ENCODE measurements at places on chromosomes 5 and 9.

- no peak for DNase-seq
Observed at GRCh38 chr5:154380263-154380662, 65.5 kb upstream of the SAP30L start.

DNA sequence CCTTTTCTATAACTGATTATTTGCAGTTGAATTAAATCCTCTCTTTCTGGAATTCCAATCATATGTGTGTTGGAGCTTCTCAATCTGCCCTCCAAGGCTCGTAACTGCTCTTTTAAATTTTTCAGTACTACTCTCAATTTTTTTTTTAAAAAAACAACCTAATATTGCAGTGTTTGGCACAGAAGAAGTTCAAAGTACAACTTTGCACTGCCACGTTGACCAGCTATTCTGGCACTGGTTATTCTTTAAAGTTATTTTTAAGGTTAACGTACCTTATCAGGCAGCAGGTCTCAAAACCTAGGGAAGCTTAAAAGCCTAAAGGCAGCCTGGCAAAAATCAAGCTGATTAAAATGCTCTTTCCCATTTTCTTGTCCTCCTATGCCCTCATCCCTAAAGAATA is 120.5 kb downstream of the GHR start:
- DNase-seq: no peak

- DNase-seq: no peak
Observed at GRCh38 chr5:103291606-103292005, 33.0 kb downstream of the MACIR start.

DNA sequence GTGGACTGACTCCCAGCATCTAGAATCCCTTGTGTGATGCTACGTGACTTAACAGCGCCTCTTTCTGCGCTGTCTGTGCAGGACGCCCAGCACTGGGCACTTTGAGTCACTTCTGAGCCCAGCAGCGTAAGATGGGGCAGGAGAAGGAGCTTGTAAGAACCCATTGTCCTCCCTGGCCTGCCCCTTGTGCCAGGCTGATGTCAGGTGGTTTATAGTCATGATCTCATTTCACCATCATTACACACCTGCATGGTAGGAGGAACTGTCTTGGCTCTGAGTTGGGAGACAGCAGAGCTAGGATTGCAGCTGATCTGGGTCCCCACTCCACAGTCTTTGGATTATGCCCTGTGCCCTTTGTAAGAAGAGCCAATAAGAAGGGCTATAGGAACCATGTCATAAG is 12.2 kb downstream of the ERGIC1 start:
- DNase-seq: no peak

GRCh38 chr5:8097146-8097545 is 228.2 kb downstream of the MTRR start:
- DNase-seq: no peak

- DNase-seq: no peak
Observed at GRCh38 chr5:81213070-81213469, 20.1 kb upstream of the CKMT2 start.

- peak; percentile 86 for DNase-seq
Observed at GRCh38 chr9:23821375-23822181, 4.5 kb downstream of the ELAVL2 start.

GRCh38 chr9:114426046-114426948 is 38.5 kb upstream of the AKNA start:
- no peak for DNase-seq

GRCh38 chr9:117744856-117745389 is 40.7 kb downstream of the TLR4 start:
- DNase-seq: peak; percentile 77

DNA sequence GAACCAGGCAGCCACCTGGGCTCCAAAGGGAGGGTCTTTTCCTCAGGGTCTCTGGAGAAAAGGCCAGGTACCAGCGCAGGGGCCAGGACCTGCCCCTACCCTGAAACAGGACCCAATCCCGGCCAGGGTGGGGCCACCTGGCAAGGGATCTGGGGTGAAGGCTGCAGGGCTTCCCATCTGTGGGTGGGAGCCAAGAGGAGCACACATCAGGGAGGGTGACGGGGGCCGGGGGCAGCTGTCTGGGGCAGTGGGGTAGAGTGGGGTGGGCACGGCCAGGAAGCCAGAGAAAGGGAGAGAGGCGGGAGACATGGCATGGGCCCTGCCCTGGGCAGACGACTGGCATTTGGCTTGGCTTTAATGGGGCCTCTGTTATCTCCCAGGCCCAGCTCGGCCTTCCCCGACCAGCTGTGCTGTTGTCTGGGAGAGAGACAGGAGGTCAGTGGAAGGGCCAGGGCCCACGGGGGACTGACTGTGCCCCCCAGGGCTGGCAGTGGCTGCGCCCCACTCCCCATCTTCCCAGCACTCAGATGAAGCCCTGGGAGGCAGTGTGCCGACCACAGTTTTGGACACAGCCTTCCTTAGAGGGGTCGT is 57.2 kb upstream of the RNF130 start:
- DNase-seq: no peak

GRCh38 chr5:109701792-109702191 is 12.1 kb downstream of the MAN2A1 start:
- no peak for DNase-seq

DNA sequence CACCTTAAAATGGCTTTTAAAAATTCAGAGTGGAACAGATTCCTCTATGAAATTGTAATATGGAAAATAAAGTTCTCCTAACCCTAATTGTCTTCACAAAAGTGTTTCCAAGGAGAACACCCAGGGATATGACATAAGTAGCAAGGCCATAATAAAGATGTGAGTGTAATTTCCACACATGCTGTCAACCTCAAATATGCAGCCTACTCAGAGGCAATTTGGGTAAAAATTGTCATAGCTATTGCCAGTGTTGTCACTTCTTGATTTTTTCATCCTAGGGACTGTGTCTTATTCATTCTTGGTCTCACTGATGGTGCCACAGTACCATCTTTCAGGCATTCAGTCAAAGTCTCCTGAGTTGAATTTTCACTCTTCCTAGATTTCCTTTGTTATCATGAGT is 100.3 kb downstream of the PPP2R2B start:
- no peak for DNase-seq

GRCh38 chr9:126106404-126106803 is 220.2 kb upstream of the MVB12B start:
- no peak for DNase-seq

DNA sequence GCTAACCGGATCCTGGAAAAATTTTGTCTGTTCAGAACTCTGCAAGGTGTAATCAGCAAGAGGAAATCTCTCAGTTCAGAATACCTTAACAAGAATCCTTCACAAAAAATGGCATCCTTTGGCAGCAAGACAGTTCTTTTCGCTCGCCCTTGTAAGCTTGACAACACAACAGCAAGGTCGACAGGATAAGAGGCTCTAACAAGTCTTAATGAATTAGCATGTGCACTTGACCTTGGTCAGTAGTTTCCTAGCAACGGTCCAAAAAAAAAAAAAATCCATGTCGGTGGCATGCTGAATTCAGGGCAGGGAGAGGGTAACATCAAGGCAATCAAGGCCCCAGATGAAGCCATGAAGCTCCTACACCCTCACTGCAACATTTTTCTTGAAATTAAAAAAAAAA is 172.8 kb downstream of the APBA1 start:
- peak; percentile 81 for DNase-seq

GRCh38 chr5:76980518-76981144 is 27.8 kb downstream of the CRHBP start:
- no peak for DNase-seq

DNA sequence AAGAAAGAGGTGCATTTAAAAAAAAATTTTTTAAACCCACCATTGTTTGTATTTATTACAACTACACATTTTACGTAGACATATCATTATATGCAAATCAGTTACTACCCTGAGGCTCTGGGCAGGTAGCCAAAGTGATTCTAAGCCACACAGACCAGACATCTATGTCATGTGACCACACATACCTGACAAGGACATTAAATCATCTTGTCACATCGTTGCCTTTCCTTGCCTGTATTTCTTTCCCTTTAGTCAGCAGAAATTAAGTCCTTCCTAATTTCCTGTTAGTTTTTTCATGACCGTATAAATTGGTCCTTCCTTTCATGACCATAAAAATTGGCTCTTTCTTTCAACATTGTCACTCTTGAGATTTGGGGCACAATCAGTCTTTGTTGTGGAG is 134.2 kb upstream of the MARCHF11 start:
- DNase-seq: no peak

DNA sequence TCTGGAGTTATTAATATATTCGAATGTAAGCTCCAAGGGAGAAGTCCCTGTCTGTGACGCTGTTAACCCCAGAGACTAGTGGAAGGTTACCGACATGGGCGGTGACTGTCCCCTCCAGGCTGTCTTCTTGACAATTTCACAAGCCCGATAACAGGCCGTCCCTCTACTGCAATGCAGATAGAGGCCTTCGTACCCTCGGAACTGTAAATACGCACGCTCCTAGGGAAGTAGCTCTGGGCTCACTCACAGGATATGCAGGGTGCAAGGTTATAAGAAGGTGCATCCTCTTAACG is 680 bp upstream of the RFK start:
- no peak for DNase-seq

DNA sequence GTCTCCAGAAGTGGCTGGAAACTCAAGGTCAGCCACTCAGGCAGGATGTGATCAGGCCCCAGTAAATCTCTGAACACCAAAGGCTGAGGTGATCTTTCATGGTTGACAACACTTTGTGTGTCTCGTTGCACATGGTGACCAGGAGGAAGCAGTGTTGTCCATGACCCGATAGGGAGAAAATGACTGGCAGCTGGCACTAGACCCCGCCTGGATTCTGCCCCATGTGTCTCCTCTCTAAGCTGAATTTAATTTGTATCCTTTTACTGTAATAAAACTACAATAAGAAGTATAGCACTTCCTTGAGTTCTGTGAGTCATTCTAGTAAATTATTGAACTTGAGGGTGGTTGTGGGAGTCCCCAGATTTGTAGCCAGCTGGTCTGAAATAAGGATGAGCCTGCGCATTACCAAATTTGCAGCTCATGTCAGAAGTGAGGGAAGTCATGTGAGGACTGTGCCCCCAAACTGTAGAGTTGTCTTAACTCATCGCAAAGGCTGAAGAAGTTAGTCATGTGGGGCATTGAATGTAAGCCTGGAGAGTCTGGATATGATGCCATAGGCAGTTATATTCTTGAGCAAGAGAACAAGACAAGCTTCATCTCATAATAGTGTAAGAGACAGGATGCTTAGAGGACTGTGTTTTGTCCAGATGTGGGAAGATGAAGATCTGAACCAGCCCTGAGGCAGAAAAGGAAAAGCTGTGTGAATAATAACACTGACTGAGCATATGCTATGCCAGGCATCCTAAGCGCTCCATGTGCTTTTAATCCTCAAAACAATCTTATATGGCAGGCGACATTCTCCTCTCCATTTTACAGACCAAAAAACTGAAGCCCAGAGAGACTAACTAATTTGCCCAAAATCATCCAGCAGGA is 55.9 kb downstream of the TMEM215 start:
- DNase-seq: no peak

- DNase-seq: peak; percentile 90
Observed at GRCh38 chr9:110579034-110579861, at the start of gene SVEP1. Gene SVEP1 (minus strand): TSS chr9:110579741. CDS start chr9:110579543, 198 bp downstream.

GRCh38 chr5:72651109-72651508 is 143.9 kb upstream of the ZNF366 start:
- DNase-seq: no peak

- no peak for DNase-seq
Observed at GRCh38 chr5:143428155-143428554, 24.7 kb upstream of the NR3C1 start.

GRCh38 chr5:92769978-92770377 is 811.0 kb downstream of the NR2F1-AS1 start:
- DNase-seq: no peak

- DNase-seq: no peak
Observed at GRCh38 chr9:81035171-81035570, 654.2 kb downstream of the TLE1 start.

DNA sequence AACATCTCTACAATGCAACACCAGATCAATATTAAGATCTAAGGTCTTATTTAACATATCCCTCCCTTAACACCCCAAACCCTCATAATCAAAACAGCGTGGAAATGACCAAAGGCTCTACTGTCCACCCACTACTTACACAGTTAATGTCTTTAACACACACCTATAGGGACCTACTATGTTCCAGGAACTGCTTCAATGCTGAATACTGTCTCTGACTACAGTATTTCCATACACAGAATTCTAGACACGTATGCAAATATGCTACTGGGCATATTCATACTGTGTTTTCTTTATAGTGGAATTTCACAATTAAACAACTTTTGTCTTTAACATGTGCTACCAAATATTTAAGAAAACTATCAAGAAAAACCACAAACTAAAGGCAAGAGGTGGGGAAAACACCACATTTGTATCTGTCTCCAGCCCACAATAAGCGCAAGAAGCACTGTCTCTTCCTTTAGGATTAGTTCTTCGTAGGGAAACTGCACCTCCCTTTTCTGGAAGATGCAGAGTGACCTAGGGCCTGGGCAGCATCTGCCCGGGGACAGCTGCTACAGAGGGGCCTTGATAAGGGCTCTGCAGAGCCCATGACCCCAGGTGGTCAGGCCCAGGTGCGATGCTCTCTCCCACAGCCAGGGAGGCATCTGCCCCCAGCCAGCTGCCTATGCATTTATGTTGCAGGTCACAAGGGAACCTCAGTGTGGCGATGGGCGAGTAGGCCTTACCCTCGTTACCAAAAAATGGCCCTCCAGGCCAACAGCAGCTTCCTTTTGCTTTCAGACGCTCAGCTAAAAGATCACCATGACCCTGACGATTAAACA is 55.2 kb downstream of the PSMB7 start:
- DNase-seq: no peak

DNA sequence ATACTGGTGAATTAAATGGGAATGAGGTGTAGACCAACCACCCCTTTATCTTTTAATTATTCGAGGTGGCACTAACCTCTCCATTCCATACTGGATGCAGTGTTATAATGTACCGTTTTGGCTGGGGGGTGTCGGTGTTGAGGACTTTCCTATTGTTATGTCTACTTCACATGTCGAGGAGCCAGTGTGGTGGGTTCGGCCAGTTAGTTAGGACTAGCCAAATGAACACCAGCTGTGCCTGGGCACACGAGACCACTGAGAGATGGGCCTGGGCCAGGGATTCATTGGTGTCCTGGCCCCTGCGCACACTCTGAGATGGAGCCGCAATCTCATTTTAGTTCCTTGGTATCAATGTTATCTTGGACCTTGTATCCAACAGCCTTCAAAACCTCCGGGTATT is 186.2 kb downstream of the CACNA1B start:
- no peak for DNase-seq

- DNase-seq: no peak
Observed at GRCh38 chr5:86979811-86980411, 287.8 kb upstream of the RASA1 start.

DNA sequence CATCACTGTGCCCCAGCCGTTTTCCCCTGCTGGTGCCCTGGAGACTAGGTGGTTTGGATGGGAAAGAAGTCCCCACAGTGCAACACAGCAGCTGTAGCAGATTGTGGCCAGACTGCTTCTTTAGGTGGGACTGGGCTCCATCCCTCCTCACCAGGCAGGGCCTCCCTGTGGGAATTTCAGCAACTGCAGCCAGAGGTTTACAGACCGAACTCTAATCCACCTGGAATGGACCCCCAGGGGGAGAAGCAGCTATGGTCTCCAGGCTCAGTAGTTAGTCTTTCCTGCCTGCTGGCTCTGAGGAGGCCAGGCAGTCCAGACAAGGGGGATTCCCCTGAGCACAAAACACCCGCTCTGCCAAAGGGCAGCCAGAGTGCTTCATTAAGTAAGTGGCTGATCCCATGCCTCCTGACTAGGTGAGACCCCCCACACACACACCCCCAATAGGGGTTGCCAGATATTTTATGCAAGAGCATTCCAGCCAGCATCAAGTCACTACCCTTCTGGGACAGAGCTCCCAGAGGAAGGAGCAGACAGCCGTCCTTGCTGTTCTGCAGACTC is 188.9 kb downstream of the SGCD start:
- no peak for DNase-seq

Data from retina (tissue), 1 donor.